Dermis blood vessel endothelial cell (primary cell): ENCODE measurements at places on chromosomes 2 and 18. TPM values are rescaled to one million over a fixed set of nuclear protein-coding genes. Genes with fewer than 3 reads are reported as not detected.

GULP1 gene
- 15.7 and 17.2 TPM in 2 replicates for total RNA-seq

DCDC2C gene
- under 0.01 and 0.09 TPM in 2 replicates for total RNA-seq

ANKRD62 gene
- not detected in 2 replicates for total RNA-seq

SP5 gene
- total RNA-seq = not detected in 2 replicates

PTPRN gene
- 0.17 TPM in 1 of 2 replicates, not detected in the other for total RNA-seq

C2orf80 gene
- total RNA-seq = not detected in 2 replicates

SERPINB13 gene
- not detected in 2 replicates for total RNA-seq

SFTPB gene
- total RNA-seq = not detected in 2 replicates

POTEI gene
- total RNA-seq = 0.34 and 0.51 TPM in 2 replicates

LRRC30 gene
- not detected in 2 replicates for total RNA-seq

SERPINB8 gene
- total RNA-seq = 7.1 and 11.7 TPM in 2 replicates
